T1000 (cell line): ENCODE measurements at places on chromosomes 5 and 9.
A peak's percentile ranks its signal among the peaks of the same experiment; 100 is the strongest.

GRCh38 chr5:74136276-74136825 is 504.2 kb downstream of the ENC1 start:
- no peak for DNase-seq

DNA sequence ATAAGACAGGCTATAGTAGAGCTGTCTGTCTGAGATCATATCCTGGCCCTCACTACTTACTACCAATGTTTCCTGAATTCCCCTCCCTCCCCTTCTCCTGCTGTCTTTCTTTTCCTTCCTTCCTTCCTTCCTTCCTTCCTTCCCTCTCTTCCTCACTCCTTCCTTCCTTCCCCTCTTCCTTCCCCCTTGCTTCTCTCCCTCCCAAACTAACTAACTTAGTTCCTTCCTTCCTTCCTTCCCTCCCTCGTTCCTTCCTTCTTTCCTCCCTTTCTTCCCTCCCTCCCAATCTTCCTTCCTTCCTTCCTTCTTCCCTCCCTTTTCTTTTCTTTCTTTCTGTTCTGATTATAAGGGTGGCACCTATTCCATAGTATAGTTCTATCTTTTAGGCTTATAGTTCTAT is 150.0 kb upstream of the GDNF start:
- no peak for DNase-seq

DNA sequence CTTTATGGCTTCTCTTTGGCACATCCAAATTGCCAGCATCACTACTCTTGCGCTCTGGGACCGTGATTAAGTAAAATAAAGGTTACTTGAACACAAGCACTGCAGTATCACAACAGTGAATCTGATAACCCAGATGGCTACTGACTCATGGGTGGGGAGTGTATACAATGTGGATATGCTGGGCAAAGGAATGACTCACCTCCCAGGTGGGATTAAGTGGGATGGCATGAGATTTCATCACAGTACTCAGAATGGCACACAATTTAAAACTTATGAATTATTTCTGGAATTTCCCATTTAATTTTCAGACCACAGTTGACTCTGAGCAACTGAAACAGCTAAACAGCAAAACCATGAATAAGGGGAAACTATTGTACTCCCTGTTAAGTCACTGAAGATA is 4.3 kb downstream of the GFM2 start:
- DNase-seq: peak; percentile 55

- peak; percentile 23 for DNase-seq
Measured at GRCh38 chr5:671459-672328, 21.5 kb downstream of the TPPP start.

DNA sequence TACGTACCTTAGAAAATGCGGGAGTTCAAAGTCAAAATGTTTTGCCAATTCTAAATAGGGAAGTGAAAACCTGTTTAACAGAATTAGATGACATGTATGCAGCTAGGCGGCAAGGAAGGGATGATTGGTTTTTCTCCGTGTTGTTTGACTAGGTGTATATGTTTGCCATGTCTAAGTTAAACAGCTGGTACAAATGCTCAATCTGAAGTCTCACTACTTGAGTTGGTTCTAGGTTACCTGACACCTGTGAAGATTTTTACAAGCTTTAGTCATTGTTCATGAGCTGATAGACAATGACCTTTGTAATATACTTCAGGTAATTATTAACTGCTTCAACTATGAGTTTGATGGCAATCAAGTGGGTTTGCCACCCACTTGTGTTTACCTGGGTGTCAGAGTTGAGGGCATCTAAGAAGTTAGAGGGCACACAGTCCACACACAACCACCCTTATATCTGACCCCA is 74.3 kb downstream of the SLC44A1 start:
- DNase-seq: no peak

GRCh38 chr9:23777328-23777727 is 48.7 kb downstream of the ELAVL2 start:
- DNase-seq: no peak

DNA sequence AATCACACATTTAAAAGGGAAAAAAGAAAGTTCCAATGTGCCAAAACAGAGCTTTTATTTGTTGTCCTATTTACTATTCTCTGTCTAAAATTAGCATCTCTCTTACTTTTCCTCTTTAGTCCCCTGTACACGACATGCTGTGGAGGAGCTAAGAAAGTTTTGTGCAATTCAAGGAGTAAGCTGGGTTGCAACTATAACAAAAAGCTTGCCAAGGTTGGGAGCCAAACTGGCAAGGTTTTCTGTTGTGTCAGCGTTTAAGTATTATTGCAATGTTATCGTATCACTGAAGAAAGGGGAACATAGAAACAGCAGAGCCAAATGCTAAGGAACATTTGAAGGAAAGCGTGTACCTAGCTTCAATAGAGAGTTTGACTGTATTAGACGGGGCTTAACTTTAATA is 680.8 kb downstream of the CETN3 start:
- no peak for DNase-seq

- no peak for DNase-seq
Measured at GRCh38 chr5:111229871-111230810, 6.0 kb downstream of the CAMK4 start.

DNA sequence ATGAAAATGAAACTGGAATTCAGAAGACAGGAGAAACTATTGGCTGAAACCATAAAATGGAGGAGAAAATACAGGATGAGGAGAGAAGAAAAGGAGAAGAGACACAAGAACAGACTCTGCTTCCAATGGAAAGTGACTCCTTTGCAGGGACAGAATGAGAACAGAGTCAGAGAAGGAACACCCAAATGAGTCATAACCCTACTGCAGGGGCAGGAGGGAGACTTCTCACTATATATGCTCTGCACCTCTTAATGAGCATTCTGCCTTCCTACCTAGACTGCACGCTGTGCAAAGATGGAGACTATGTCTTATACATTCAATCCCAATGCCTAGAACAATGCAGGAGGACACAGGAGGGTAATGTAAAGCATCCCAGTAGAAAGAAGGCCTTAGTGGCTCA is 2.1 kb downstream of the SAXO1 start:
- no peak for DNase-seq

DNA sequence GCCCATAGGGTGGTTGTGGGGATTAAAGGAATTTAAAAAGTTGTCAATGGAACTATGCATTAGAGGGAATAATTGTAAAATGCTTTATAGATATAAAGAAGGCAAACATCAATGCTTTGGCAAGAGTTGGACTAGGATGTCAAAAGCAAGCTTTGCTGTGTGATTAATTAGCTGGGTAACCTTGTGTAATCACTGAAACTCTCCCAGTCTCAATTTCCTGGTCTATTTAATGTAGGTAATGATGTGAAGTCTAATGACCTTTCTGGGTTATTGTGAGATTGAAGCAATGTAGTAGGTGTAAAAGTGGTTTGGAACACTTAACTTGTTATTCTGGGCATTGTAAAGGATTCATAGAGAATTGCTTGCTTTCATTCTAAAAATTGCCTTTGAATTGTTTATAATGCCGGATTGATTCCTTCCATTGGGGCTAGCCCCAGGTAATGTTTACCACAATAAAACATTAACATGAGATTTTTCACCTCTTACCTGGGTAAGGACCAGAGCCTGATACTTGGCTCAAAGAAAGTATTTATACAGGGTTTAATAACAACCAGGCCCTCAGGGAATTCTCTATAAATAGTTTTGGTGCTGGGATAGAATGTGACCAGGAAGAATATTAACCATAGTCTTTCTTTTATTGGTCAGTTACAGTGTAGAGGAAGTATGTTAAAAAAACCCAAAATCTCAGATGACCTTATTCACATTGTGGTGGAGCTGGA is 30.0 kb upstream of the CLINT1 start:
- no peak for DNase-seq

DNA sequence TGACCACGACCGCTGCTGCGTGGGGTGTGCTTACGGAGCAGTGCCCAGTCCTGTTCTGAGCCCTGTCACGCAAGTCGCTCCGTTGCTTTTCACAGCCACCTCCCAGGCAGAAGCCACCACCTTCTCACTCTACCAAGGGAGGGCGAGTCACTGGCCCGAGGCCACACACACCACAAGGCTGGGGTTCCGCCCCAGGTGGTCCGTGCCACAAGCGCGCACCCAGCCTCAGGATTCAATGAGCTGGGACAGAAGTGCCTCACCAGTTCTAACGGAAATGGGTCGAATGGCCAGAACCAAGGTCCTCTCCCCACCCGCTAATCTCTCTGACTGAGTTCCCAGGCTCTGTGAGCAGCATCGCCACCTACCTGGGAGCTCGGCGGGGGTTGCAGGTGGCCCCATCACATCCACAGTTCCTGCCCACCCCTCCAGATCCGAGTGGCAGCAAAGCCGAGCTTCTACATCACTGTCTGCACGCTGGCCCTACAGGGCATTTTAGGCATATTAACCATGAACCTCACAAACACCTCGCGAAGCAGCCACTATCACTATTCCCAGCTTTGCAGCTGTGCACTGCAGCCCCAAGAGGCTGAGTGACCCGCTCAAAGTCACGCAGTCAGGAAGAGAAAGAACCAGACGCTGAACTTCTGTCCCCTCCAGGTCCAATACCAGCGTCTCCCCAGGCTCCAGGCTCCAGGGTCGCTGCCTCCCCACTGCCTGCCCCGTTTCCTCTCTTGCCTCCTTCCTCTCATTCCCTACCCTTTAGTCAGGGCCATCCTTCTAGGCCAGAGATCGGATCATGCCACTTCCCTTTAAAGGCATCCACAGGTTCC is 92.1 kb upstream of the PHYKPL start:
- DNase-seq: no peak

GRCh38 chr5:137649228-137649935 is 86.5 kb downstream of the KLHL3 start:
- no peak for DNase-seq

- no peak for DNase-seq
Measured at GRCh38 chr5:153896701-153897100, 142.0 kb downstream of the FAM114A2 start.

- DNase-seq: no peak
Measured at GRCh38 chr9:136089697-136090045, 5.4 kb downstream of the NACC2 start.

- DNase-seq: no peak
Measured at GRCh38 chr5:76467216-76467615, 64.1 kb downstream of the IQGAP2 start.

GRCh38 chr9:4792054-4792571 is 631 bp upstream of the RCL1 start:
- no peak for DNase-seq

GRCh38 chr9:89721176-89721700 is 116.4 kb downstream of the GADD45G start:
- DNase-seq: no peak

DNA sequence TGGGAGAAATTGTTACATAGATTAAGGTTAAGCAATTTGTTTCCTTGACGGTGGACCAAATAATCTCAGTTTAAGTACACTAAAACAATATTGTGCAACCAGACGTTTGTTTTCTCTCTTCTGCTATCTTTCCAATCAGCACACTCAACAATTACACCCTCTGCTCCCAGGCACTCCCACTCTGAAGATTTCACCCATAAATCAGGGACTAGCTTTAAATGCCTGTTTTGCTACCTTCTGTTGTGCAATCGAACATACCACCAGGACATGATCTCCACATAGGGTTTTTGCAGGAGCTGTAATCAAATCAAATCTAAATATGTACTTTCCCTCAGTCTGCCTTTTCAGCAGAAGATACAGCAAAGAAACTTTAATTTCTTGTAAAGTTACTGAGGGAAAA is 405.8 kb upstream of the TLE4 start:
- DNase-seq: no peak

DNA sequence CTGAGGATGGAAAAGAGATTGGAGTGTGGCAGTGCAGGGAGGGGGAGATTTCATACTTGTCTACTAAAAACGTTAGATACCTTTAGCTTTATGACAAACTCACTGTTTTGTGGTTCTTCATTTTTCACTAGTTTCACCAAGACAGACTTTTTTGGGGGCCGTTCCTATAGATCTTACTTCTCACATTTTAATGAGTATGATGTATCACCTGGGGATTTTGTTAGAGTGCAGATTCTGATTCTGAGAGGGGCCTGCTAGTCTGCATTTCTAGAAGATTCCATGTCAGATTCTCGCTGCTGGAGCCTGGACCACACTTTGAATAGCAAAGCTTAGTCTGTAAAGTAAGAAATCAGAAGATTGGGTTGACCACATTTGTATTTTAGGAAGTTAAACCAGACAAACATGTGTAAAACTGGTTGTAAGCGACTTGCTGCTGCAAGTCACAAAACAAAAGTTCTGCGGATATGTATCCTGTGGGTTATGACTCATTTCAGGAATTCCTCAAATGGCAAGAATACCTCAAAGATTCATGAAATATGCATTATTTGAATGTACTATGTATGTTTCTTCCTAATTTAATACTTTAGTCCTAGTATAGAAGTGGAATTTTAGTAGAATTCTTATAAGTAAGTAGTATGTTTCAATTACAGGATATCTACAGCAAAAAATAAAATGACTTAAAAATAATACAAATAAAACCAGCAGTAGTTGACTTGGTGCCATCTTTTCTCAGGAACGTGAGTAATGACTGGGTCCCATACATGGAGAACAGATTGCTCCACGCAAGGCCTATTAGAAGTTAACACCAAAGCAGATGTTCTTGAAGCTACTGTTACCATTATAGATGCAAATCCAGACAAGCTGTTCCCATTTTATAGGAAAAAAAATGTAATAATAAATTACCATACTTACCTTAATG is 27.8 kb downstream of the NFIL3 start:
- DNase-seq: no peak

GRCh38 chr5:98110791-98111190 is 662.7 kb upstream of the RGMB start:
- no peak for DNase-seq

DNA sequence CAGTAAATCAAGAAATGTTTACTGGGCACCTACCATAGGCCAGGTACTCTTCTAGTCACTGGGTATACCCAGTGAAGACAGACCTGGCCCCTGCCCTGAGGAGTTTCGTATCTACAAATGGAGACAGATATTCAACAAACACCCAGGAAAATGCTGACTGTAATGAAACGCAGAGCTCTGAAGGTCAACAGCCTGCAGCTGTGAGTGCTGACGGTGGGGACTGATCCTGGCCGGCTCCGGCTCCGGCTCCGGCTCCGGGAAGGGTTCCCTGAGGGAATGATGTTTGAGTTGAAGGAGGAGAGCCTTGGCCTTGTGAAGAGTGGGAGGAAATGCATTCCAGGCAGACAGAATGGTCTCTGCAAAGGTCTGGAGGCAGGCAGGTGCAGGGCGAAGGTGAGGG is 23.1 kb downstream of the FGFR4 start:
- no peak for DNase-seq

DNA sequence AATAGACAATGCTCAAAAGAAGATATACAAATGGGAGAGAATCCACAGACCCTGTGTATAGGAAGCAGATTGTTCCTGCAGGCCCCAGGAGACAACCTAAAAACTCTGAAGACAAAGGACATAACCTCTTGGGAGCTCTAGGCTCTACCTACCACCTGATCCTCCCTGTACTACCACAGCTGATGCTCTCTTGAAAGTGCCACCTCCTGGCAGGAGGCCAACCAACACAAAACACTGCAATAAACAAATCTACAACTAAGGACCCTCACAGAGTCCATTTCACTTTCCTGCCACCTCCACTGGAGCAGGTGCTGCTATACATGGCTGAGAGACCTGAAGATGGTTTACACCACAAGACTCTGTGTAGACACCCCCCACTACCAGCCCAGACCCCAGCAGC is 49.0 kb downstream of the STARD4 start:
- no peak for DNase-seq

GRCh38 chr9:131279196-131279862 is 3.0 kb upstream of the FAM78A start:
- DNase-seq: no peak
